ENCODE measurements at places on chromosomes 1 and 21.

DNA sequence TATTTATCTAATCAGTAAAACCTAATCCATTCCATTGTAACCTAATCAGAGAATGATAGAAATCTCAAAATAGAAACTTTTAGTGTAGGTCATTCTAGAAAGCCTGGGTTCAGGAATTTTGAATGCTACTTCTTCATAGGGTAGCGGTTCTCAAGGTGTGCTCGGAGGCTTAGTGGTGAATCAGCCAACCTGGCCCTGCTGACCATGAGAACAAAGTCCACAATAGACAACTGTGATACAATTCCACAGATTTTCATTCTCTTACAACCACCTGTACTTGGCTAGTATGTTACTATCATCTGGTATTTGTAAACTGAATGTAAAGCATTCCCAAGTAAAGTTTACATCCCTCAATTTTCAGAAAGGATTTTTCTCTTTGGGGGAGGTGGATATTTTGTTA, 7.5 kb upstream of the PUM1 start:
- DNase-seq, result no peak

GRCh38 chr1:111133866-111134265, 6.0 kb downstream of the DRAM2 start:
- no peak for DNase-seq

GRCh38 chr21:26782747-26783146, 62.5 kb downstream of the ADAMTS1 start:
- DNase-seq, result no peak

DNA sequence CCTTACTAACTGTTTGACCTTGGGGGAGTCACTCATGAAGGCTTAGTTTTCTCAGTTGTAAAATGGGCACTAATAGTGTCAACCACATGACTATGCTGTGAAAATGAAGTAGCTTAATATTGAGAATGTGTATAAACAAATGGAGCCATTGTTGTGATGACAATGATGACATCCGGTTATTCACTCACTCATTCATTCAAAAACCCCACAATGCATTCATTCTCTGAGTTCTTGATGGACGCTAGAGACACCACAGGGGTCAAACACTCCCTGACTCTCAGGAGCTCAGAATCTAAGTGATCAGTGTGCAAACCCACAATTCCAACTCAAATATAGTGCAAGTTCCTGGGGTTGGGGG, 138.9 kb downstream of the FOXD2 start:
- DNase-seq, result no peak

Measured in activated naive CD8-positive, alpha-beta T cell treated with anti-CD3 and anti-CD28 coated beads, Interleukin-2, amount 50 U/mL, for 16 hours (primary cell).